ENCODE measurements at places on chromosomes 6 and 20. TPM values are rescaled to one million over a fixed set of nuclear protein-coding genes. Genes with fewer than 3 reads are reported as not detected.

Gene WFDC12
- not detected for polyA plus RNA-seq

Gene RRAGD
- polyA plus RNA-seq, result 37.2 TPM

DNA sequence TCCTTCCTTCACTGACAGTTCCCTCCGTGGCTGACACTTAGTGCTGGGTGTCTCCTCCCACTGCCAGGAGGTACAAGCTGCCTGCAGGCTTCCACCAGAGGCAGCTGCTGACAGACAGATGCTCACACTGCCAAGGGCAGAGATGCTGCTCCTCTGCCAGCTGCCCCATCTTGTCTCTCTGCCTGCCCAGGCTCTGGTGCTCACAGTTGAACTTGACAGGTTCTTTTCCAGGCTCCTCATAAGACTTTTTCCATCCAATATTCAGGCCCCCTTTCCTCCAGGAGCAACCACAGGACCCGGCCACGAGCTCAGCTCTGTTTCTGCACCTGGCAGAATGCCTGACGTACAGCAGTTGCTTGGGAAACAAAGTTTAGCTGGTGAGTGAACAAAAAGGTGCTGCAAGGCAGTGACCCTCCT, 79.8 kb downstream of the PSMB1 start:
- no peak for DNase-seq

DNA sequence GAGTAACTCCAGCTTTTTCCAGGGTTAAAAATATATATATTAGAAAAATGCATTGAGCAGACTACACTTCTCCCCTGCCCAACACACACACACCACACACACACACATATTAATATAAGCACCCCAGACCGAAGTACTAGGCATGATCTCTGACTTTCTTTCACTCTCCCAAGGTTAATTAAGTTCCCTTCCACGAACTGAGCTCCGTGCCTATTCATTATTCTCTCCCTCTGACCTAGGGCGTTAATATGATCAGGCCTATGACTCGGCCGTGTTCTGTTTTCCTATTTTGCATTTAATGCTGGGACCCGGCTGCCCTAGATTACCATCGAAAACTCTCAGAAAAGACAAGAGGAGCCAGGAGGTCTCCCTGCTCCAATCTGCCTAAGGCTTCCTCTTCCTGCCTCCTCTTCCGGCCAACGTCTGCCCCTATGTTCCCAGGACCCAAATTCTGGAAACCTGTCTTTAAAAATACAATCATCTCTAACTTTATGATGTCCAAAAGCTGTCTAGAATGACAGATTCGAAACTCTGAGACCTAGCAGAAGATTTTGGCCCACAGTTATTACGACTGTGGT, 6.1 kb upstream of the POU3F2 start:
- no peak for DNase-seq

Gene ANGPT4
- 0.24 TPM for polyA plus RNA-seq

DNA sequence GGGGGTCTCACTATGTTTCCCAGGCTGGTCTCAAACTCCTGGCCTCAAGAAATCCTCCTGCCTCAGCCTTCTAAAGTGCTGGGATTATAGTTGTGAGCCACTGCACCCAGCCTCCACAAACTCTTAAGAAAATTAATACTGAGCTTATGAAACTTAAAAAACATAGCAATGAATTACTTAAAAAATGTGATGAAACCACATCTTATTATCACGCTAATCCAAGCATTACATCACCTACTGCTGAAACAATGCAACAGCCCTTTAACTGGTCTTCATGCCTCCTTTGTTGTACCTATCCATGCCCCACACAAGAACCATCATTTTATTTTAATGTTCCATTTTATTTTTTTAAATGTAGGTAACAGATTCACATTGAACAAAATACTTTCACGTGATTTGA, 24.9 kb downstream of the SESN1 start:
- no peak for DNase-seq

Gene MUC22
- not detected for polyA plus RNA-seq

- DNase-seq, result peak; percentile 26
Measured at GRCh38 chr6:9539231-9539755, 875.6 kb downstream of the TFAP2A start.

Gene C6orf118
- polyA plus RNA-seq, result 3.6 TPM

DNA sequence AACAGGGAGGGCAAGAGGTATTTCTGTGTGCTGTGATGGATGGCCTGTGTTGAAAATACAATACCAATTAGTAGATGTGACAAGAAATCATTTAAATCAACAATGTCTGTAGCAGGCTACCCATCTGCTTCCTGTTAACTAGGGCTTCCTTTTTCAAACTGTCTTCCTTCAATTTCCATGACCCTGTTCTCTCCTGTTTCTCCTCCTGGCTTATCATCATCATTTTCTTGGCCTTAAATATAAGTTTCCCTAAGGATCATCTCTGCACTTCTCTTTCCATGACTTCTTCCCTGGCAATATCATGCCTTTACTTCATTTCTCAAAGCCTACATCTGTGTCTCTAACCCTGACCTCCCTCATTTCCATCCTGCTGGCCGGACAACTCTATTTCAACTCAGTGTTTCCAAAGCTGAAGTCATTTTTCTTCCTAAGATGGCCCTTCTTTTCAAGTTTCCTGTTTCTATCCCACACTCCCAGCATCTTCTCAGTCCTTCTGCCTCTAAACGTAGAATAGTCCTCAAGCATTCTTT, 18.2 kb downstream of the ZC2HC1B start:
- DNase-seq, result no peak

Gene WFDC10B
- not detected for polyA plus RNA-seq
